ENCODE measurements at places on chromosomes 13 and 19.

DNA sequence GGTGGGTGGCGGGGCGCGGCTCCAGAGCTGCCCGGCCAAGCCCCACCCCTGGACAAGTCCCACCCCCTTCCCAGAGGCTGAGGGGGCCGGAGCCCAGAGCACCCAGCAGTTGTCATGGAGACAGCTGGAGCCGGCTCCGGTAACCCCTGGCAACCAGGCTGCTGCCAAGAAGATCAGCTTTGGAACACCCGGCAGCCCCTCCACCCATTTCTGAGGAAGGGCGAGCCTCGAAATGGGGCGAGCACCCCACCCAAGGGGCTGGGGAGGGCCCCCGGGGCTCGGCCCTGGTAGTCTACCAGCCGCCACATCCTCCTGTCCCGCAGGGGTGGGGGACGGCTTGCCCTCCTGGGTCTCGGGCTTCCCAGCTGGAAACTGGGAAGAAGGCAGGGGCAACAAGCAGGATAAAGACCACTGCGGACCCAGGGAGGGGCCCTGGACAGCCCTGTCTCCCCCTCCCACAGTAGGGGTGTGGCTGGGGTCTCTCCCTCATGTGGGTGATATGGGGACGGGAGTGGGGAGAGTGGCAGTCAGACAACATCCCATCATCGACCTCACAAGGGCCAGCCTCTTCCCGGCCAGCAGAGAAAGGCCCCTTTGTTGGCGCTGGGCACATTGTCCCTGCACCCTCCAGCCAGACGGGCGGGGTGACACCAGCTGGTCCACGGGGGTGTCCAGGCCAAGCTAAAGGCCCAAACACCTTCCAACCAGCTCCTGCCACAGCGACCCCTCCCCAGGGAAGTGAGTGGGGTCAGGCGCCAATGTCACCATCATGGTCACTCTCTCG lies 1.5 kb downstream of the CERS1 start:
- DNase-seq = peak; percentile 49

DNA sequence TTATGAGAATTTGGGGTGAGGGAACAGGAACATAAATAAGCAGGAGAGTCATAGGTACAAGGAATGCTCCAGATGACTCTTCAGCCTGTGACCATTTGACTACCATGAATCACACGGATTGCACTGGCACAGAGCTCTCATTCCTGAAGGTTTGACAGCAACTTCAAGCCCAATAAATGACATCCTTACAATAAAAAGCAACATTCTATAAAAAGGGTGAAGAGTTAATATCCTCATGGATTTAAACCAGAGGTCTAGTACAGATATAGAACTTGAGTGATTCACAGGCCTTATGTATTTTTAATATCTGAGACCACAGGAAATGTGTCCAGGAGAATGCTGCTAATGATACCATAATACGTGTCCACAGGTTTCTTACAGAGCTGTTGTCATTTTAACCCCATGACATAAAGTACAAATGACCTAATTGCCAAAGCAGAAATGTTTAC lies 158.1 kb downstream of the IRS2 start:
- peak; percentile 58 for DNase-seq

GRCh38 chr19:37963190-37963936 lies 56.4 kb downstream of the SIPA1L3 start:
- no peak for DNase-seq

DNA sequence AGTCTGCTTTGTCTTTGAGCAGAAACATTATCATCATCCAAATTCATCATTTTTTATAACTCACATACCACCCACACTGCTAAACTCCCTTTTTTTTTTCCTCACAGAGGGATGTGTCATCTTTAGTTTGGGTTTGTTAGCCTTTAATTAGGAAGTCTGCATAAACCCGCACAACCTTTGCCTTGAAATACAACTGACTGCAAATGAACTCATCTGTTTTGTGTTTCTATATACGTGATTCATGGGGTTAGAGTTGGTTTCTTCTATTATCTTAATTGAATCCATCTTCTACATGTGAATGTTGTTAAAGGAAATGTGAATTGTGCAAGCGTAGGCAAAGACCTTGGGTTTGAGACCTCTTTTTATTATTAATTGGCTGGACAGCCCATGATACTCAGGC lies 102.7 kb downstream of the SLAIN1 start:
- DNase-seq = no peak
